Left hindlimb (tissue), 1 donor: ENCODE measurements at places on chromosomes 16 and 17.

GRCh38 chr17:49580055-49580721 is 4.5 kb downstream of the NXPH3 start:
- DNase-seq: no peak

GRCh38 chr17:66826856-66827255 is 8.1 kb upstream of the CACNG5 start:
- DNase-seq: no peak

GRCh38 chr16:69476920-69477443 is 52.6 kb downstream of the CYB5B start:
- DNase-seq: no peak

DNA sequence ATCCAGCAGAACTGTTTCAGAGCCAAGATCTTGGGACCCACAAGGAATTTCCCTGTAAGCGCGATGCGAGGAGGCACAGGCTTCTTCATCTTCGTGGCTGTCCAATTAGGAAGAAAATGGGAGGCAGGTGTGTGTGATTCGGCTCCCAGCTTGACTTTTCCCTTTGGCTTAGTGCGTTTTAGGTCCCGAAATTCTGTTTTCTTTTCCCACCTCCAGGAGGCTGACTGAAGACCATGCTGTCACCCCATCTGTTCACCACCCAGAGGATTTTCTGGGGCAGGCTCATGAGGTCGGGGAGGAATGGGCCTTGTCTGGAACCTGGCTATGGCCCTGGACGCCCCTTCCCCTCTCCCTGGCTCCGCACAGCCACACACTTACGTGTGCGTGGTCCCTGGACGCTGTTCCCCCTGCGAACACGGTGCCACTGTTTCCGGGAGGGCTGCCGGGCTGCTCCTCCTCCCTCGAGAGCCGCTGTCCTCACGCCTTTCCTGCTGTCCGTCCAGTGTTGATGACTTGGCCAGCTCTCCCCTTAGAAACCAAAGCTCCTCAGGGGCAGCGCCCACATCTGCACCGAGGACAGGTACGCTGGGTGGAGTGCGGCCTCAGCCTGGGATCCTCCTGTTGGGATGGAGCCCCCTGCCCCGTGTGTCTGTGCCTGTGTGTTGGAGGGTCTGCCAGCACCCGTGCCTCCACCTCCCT is 2.7 kb upstream of the PABPN1L start:
- DNase-seq: no peak

GRCh38 chr16:28042811-28043210 is 20.7 kb downstream of the GSG1L start:
- no peak for DNase-seq

- DNase-seq: no peak
Measured at GRCh38 chr16:49539758-49540157, 166.2 kb downstream of the C16orf78 start.

GRCh38 chr16:71340406-71340805 is 18.1 kb upstream of the CALB2 start:
- DNase-seq: no peak

DNA sequence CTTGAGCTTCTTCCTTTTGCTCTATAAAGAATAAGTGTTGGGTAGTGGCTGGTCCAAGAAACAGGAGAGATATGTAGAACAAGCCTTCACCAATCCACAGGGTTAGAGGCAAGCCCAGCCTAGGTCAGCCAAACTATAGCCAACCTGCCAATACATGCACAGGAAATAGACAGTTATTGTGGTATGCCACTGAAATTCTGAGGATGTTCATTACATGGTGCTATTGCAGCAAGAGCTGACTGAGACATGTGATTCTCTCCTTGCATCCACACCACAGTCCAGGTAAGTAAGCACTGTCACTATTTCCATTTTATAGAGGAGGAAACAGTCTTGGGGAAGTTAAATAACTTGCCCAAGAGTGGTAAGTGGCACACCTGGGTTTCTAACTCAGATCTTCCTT is 268.1 kb downstream of the NPIPA8 start:
- no peak for DNase-seq
